ENCODE measurements at places on chromosomes 5 and 9.

DNA sequence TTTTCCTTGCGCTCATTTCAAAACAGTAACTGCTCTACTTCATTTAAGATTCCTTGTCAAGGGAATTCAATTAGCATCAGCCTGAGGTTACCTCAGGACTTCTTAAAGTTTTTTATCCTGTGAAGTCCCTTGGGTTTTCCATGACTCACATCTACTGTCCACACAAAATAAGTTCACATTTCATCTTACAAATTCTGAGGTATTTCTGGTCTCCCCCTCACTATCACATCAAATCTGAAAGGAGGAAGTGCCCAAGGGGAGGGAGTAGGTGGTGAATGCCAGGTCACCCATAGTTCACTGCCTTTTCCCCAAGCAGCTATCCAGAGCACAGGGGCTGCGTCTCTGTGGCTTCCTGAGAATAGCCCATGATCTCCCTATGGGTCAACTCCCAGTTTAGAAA is 227.1 kb upstream of the NREP start:
- peak; percentile 27 for DNase-seq

- no peak for DNase-seq
These were observed 99.1 kb upstream of the RUFY1 start for GRCh38 chr5:179451114-179451827.

- no peak for DNase-seq
These were observed 624 bp upstream of the RETREG1 start for GRCh38 chr5:16617274-16617968.

GRCh38 chr9:127977009-127977883 is 3.5 kb downstream of the EEIG1 start:
- DNase-seq: no peak

DNA sequence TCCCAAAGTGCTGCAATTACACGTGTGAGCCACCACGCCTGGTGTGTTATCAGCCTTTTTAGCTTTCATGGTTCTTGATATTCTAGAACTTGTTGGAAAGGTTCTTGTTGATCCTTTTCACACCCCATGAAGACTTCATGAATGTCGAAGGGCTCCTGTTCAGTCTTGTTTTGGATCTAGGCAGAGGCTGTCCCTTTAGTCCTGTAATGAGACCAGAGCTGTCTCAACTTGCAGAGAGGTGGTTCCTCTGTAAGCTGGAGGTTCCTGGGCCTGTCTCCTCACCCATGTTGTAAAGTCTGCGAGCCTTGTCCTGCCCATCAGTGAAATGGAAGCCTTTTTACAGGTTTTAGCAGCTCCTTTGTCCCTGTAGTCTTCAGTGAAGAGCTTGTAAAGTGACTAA is 38.2 kb downstream of the PRRC2B start:
- DNase-seq: no peak

Measured in MCF 10A (cell line).